Activated CD8-positive, alpha-beta memory T cell treated with anti-CD3 and anti-CD28 coated beads, Interleukin-2, amount 50 U/mL, for 4 hours (primary cell): ENCODE measurements at places on chromosomes 1 and 21.

- no peak for DNase-seq
Measured at GRCh38 chr1:47572731-47573430, 135.0 kb downstream of the FOXD2 start.

GRCh38 chr1:97337250-97338030, 583.4 kb downstream of the DPYD start:
- no peak for DNase-seq

- peak; percentile 39 for DNase-seq
Measured at GRCh38 chr1:231460614-231461013, 38.5 kb upstream of the EGLN1 start.

DNA sequence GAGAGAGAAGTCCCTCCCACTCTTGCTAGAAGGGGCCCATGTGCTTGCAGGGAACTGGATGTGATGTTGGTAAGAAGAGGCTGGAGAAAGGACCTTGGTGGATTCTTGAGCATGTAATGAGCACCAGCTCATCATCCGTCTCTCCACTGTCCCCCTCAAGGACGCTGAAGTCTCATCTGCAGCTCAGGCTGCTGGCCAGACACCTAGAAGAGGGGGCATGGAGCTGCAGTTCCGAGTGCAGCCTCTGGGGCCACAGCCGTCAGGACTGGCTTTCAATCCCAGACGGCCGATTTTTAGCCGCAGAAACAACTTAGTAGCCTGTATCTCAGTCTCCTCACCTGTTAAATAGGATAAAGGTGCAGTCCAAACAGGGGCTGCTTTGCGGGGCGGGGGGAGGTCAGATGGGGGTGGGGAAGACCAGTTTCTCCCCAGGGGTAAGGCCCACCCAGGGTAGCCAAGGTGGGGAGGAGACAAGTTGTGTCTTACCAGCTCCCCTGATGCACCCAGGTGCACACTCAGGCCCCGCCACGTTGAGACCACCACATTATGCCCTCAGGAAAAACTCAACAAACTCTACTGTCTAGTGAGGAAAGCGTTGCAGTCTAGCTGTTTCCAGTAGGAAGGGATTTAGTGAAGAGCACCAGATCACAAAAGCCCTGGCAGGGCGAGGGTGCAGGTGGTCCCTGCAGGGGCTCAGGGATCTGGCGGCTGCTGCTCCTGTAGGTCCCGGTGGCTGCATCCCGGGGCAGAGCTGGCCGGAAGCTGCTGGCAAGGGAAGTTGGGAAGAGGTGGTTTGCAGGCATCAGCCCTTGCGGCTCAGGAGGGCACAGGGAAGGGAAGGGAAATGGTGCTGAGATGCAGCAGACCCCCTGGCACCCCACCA, 29.5 kb downstream of the LDLRAP1 start:
- peak; percentile 58 for DNase-seq

GRCh38 chr1:193335806-193336428, 149.5 kb upstream of the B3GALT2 start:
- DNase-seq = no peak

- DNase-seq = peak; percentile 79
Measured at GRCh38 chr1:44652445-44653106, 21.7 kb downstream of the TMEM53 start.

GRCh38 chr1:10699470-10699835, 97.0 kb downstream of the CASZ1 start:
- no peak for DNase-seq

DNA sequence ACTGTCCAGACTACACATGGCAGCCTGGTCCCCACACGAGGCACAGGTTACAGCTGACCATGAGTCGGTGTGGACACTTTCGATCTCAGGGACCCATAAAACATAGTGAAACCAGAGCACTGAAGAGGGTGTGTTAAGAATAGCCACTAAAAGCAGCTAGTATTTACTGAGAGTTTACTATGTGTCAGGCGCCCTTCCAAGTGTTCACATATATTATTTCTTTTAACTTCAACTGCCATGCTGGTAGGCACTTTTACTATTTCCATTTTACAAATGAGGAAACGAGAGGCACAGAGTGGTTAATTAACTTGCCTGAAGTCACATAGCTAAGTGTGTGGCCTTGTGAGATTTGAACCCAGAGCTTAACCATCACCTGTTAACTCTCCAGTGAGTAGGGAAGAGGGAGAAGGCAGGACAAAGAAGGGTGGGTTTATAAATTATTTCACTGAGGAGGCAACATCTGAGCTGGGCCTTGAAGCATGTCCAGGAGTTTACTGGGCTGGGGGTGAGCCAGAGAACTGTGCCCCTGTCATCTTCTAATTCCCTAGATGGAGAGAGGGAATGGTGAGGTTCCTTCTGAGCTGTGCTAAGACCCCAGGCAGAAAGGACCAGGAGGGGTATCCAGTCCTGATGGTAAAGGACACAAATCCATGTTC, 20.7 kb downstream of the ABCA4 start:
- DNase-seq = no peak

GRCh38 chr1:240093120-240093961, 1.7 kb downstream of the FMN2 start:
- no peak for DNase-seq

DNA sequence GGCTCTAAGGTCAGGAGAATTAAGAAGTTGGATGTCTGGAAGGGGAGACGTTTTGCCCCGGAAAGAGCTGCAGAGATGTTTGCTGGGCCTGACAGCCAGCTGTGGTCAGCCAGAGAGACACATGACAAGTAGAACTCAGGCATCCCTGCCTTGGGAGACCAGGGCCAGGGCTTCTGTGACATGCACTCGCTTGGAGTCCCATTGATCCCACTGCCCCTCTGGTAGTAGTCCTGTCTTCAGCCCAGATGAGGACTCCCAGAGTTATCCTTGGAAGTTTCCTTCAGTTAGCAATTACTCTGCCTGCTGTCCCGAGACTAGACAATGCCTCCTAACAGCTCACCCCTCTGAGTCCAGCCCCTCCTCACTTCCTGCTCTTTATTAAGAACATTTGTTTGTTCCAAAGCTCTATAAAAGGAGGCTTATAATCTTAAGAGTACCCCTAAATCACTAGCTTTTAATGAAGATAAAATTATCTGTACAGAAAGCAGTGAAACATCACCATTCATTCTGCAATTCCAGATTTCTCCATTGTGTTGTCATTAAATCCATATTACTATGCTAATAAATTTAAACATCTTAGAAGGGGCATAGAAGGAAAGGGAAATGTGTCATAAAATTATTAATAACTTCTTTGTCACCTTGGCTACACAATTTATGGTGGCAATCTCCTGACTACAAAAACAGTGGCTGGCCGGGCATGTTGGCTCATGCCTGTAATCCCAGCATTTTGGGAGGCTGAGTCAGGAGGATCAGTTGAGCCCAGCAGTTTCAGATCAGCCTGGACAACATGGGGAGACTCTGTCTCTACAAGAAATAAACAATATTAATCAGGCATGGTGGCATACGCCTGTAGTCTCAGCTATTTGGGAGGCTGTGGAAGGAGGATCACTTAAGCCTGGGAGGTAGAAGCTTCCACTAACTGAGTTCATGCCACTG, 94.2 kb downstream of the KCNK1 start:
- DNase-seq = no peak

DNA sequence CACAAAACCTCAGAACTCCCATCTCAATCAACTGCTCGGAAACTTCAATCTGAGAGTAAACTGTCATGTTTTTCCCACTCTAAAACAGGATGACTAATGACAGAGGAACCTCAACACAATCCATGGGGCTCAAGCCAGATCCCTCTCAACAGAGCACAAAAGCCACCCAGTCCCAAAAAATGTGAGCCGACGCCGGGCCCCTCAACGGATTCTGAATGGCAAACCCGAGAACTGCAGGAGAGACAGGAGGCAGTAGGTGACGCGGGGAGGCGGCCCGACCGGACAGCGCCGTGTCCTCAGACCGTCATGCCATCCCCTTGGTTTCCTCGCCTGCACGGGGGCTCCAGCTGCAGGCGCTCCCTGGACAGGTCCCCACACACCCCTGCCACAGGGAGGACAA, 53.4 kb downstream of the SSBP3 start:
- DNase-seq = no peak

DNA sequence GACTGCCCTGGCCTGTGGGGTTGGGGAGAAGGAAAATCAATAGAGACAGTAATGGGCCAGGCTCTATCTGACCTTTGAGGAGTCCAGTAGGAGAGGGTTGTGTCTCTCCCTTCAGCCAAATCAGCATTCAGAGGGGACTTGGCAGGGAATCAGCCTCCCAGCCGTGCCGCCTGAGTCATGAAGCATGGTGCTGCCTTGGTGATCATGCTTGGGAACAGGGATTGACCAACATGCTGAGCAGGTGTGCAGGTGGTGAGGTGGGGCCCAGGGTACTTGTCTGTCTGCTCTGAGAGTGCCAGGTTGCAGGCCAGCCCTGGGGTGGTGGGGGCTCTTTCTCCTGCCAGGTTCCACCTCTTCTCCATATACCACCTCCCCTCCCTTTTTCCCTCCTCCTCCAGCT, 58.9 kb upstream of the TLR5 start:
- DNase-seq = no peak

- no peak for DNase-seq
Measured at GRCh38 chr1:53511323-53511932, 52.2 kb downstream of the DMRTB1 start.

DNA sequence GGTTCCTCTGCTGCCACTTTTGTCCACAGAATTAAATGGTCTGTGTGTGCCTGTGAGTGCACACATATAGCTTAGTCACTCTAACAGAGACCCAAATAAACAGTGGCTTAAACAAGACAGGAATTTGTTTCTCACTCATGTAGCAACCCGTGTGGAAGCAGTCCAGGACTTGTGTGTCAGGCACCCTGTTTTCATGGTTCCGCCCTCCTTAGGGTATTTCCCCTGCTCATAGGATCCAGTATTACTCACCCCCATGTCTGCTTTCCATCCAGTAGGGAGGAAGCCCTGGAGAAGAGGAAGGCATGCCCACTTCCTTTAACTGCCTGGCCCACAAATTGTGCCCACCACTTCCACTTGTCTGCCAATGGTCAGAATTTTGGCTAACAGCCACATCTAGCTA, 41.3 kb upstream of the TACSTD2 start:
- no peak for DNase-seq

GRCh38 chr1:51924455-51924854, 45.9 kb upstream of the NRDC start:
- no peak for DNase-seq

GRCh38 chr1:209382231-209383100, 201.0 kb upstream of the CAMK1G start:
- no peak for DNase-seq

DNA sequence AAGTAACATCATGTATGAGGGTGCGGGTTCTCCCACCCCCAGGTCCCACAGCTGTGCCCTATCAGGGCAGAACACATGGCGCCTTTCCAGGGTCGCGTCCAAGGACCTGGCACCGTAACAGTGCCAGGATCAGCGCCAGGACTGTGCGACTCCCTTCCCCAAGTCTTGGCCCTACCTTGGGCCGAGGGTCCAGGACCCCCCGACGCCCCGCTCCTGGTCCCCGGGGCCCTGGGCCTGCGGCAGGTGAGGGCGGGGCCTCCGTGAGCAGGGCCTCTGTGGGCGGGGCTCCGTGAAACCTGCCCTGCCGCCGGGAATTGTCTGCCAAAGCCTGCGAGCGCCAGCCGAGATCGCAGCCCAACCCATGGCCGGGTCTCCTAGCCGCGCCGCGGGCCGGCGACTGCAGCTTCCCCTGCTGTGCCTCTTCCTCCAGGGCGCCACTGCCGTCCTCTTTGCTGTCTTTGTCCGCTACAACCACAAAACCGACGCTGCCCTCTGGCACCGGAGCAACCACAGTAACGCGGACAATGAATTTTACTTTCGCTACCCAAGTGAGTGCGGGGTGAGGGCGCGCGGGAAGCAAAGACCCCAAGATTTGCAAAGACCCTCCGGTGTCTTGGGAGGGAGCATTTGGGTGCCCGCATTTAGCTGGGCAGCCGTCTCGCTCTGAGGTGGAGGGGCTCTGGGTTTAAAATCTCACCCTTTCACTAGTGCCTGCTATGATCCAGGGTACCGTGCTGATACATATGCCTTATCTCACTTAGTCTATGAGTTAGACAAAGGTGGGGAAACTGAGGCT, at the start of gene RHBG:
RHBG (plus strand) TSS at position 323 of the 796 bp plus-strand sequence; CDS start at position 362, 39 bp downstream.
- peak; percentile 32 for DNase-seq

DNA sequence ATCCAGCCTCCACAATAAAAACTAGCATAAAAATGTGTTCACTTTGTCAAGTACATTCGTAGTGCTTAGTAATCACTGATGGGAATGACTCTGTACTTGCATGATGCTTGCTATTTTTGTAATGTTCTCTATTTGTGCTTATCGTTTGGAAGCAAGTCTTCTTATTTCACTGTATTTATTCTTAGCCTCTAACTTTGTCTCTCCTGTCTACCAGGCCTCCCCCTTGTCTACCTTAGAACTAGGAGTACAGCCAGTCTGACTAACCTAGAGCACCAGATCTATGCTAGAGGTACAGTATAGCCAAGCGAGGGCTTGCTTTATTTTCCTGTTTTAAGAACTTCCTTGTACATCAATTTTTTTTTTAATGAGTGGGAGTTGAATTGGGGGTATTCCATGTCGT, 108.2 kb downstream of the VPS13D start:
- DNase-seq = no peak

GRCh38 chr1:198519639-198520501, 20.6 kb downstream of the ATP6V1G3 start:
- no peak for DNase-seq

GRCh38 chr1:177333936-177334595, 163.3 kb downstream of the BRINP2 start:
- DNase-seq = no peak

DNA sequence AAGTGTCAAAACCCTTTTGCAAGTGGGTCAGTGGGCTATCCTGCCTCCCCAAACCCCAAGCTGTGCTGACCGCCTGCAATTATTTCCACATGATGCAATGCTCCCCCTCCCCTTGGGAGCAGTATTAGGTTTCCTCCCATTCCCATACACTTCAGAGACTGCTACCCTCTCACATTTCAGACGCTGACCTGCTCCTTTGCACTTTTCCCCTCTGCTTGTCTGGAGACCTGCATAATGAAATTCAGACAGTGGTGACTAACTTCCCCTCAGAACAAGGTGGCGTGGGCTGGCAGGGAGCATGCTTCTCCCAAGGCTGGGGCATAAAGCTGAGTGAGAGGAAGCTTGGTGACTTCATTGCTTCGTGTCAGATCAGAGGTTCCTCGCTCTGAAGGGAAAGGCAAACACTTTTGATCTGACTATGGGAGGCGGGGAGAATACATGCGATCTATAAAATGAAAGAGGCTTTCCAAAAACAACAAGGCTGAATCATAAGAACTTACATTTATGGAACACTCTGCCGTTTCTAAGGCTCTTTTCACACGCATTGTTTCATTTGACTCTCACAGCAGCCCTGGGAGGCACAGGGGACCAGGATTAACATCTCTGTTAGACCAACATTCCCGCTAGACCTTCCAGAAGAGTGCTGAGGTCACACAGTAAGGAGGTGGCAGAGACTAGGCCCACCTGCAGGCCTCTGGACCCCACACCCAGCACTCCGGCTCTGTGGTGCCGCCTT, 27.5 kb upstream of the ROR1 start:
- DNase-seq = no peak

- no peak for DNase-seq
Measured at GRCh38 chr1:98769162-98769561, 107.6 kb downstream of the SNX7 start.

- DNase-seq = no peak
Measured at GRCh38 chr1:63636192-63637105, 43.2 kb downstream of the PGM1 start.
